ENCODE measurements at places on chromosomes 16 and 17.

GRCh38 chr16:31456988-31457360 is 2.3 kb upstream of the ARMC5 start:
- DNase-seq: no peak

DNA sequence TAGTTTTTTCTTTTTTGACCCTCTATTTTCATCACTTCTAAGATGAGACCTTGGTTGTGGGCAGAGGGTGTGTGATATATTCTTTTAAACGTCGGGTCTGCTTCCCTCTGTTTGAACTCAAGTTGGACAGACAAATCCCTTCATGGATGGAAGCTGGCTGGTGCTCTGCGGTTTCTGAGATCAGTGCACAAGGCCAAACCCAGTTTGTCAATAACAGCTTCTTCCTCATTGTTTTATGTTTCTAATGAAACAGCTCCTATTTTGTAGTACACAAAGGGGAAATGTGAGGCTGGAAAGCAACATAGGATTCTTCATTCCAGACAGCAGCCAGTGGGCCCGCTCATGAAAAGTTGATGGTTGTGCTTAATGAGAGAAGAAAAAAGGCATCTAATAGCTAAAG is 159.6 kb downstream of the PRKCA start:
- DNase-seq: no peak

DNA sequence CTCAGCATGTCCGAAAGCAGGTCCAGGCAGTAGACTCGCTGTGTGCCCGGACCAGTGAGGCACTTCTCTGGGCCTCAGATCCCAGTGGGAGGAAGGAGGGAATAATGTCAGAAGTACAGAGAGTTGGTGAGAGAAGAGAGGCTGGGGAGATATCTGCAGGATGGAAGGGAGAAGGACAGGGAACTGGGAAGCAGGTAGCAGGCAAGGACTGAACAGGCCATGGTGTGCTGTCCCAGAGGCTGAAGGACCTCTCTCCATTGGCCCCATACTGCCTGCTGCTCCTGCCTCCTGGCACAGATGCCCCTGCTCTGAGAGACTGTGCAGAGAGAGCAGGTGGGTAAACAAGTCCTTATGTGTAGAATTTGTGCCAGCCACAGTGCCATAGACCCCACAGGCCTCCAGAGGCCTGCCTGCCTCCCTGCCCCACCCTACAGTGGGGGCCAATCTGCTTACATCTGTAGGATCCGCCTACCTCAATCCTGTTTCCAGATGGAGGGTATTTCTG is 34.2 kb upstream of the CRHR1 start:
- no peak for DNase-seq

GRCh38 chr17:7858522-7858810 is 663 bp downstream of the CYB5D1 start:
- DNase-seq: no peak

GRCh38 chr17:72368191-72368590 is 247.4 kb downstream of the SOX9 start:
- DNase-seq: no peak

GRCh38 chr17:27315322-27315721 is 21.4 kb downstream of the WSB1 start:
- no peak for DNase-seq

DNA sequence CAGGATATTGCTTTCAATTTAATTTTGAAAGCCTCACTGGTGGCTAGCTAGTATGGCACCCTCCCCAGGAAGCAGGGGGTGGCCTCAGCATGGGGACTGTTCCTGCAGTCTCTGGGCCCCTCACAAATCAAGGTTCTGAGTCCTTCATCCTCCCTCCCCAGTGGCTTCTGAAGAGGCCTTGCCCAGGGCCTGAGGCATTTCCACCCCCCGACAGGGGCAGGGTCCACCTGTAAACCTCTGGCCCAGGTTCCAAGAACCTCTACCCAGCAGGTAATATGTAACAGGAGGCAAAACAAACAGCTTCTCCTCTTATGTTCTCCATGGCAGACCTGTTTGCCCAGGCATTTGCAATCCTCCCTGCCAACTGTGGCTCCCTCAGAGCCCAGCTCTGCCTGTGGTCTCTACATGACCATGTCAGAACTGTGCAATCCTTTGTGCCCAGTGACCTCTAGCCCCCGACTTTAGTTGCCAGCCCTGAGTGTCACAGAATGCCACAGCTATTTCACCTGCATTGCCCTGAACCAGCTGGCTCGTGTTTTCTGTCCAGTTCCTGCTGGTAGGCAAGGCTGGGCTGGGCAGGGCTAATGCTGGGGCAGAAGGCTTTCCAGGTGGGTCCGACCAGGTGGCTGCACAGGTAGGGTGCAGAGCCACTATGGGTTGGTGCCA is 14.3 kb downstream of the ACSF2 start:
- DNase-seq: no peak

DNA sequence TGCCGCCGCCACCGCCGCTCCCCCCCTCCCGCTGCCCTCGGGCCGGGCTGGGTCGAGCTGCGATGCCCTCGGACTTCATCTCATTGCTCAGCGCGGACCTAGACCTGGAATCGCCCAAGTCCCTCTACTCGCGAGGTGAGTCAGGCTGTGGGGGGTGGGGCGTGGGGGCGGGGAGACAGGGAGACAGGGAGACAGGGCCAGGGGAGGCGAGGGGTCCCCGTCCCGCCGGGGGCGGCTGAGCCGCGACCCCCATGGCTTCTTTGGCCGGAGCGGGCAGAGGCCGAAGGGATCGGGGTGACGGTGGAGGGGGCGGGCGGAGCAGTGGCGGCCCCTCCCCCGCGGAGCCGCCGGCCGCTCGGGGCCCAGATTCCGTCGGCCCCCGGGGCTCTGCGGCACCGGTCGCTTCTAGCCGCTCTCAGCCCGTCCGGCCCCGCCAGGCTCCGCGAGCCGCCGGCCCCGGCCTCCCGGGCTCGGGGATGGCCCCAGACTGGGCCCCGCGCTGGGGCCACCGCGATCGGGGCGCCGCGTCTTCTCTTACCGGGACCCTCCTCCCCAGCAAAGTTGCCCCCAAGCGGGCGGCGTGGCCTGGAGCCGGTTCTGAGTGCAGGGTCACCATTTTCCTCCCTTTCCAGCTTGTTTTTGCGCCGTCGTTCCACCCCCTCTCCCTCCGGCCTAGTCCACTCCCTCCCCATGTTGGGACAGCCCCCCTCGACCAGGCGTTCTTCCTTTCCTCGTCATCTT is 644 bp downstream of the NFAT5 start:
- no peak for DNase-seq

DNA sequence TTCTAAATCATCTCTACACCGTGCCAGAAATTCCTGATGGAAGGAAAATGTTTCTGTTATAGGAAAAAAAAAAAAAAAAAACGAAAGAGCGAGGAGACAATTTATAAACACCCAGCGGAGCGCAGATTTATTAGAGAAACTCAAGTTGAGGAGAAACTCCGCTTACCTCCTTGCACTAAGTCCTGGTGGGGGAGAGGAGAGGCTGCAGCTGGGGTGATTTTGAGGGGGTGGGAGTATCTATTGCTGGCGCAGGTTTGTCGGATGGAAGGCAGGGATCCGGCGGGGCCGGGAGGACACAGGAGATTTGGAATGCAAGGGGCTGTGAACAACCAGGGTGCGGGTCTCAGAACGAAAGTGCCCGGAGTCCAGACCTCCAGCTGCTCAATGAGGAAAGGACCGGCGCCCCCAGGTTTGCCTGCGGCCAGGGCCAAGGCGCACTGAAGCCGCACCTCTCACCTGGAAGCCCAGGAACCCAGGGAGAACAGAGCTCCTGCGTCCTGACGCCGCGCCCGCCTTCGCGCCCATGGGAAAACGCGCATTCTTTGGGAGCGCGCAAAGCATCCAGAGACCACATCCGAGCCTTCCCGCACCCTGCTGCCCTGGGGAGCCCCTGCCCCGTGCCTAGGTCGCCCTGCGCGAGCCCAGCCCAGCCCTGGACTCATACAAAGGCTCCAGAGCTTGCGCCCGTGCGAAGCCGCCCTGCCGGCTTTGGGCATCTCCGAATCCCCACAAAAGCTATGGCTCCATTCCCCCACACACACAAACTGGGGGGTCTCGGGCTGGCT is 2.6 kb upstream of the HOXB8 start:
- DNase-seq: no peak

GRCh38 chr17:57662041-57662440 is 83.1 kb downstream of the CCDC182 start:
- no peak for DNase-seq

- DNase-seq: no peak
Measured at GRCh38 chr16:48605518-48606110, 4.4 kb downstream of the N4BP1 start.

DNA sequence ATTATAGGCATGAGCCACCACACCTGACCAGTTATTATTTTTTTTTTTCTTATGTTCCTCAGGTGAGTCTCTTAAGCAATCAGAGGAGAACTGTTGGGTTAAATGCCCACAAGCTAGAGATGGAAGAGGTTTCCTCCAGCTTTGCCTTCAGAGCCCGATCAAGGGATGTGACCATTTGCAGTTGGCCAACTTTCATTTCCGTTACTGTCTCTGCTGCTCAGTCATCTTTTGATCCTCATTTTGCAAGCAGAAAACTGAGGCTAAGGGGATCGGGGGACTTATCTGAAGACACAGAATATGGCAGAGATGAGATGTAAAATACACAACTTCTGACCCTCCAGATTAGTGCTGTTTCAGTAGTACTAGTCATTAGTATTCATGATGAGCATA is 188.8 kb downstream of the RAB11FIP4 start:
- no peak for DNase-seq

DNA sequence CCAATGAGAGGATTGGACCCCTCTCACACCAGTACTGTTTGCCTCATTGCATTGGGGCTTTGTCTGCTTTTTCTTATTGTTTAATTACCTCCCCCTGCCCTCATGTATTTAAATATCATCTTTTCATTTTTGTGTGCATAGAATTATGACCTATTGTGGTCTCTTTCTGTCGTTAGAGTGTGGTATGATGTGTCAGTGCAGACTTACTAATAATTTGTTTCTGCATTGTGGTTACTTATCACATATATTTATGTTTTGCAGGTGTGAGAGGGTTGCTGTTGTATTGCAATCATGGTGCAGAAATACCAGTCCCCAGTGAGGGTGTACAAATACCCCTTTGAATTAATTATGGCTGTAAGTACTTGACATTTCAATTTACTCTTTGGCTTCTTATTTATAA is 2.5 kb downstream of the SEC14L1 start:
- no peak for DNase-seq

DNA sequence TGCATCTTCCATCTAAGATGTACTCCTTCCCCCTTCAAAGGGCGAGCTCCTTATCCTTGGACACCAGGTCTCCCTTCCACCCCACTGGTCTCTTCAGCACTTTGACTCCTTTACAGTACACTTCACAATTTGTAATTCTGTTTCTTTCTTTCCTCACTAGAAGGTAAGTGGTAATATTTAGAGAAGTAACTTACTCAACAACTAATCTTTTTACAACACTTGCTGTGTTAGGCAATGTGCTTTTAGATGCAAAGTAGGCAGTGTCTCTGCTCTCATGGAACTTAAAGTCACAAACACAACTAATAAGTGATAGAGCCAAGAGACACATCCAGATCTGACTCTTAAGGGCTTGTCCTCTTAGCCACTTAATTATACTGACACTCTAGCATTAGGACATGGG is 6.4 kb downstream of the SIAH1 start:
- DNase-seq: no peak

GRCh38 chr17:56260376-56261002 is 107.2 kb downstream of the ANKFN1 start:
- no peak for DNase-seq

DNA sequence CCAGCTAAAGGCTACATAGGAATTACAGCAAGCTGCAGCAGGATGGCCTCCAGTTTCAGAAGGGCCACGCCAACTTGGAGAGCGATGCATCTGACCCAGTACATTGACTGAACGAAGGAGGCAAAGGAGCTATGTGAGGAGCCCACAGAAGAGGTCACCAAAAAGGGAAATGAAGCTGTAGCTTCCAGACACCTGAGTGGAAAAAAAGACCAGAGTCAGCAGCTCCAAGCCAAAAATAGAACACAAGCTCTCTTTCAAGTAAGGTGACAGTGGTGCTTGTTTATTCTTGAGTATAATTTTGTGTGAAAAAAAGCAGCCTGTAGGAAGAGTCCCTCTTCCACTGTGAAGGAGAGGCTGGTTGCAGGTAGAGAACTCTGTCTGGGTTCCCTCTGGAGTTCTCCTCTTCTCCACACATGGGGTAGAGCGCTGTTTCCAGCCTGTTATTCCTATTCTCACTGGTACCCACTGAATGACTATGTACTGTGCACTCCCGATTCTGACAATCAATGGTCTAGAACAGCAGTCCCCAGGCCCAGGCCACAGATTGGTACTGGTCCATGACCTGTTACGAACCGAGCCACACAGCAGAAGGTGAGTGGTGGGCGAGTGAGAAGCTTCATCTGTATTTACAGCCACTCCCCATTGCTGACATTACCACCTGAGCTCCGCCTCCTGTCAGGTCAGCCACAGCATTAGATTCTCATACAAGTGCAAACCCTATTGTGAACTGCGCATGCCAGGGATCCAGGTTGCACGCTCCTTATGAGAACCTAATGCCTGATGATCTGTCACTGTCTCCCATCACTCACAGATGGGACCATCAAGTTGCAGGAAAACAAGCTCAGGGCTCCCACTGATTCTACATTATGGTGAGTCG is 15.1 kb downstream of the CCL4 start:
- DNase-seq: no peak

DNA sequence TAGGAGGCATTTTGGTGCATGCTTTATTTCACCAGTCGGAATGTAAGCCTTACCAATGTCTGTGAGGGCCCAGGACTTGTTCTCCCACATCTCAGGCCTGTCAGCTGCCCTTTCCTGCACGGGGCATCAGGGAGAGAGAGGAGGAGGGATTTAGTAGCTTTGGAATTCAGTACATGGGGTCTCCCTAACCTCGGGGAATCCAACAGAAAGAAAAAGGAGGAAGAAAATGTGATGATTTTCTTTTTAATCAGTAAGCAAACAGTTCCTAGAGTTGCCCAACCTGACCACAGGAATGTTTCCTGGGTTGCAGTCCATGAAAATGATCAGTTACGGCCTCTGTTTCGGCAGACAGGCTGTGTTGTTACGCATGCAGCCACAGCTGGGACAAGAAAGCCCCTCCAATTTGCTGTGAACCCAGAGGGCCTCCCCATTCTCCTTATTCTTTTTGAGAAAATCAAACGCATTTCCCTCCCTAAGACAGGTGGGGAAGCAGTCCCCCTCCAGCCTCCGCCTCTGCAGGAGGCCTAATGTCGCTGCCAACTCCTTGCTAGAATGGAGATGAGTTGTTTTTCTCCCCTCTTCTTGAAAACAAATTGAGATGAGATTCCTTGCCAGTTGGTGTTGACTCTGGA is 53.1 kb upstream of the TANGO6 start:
- no peak for DNase-seq

DNA sequence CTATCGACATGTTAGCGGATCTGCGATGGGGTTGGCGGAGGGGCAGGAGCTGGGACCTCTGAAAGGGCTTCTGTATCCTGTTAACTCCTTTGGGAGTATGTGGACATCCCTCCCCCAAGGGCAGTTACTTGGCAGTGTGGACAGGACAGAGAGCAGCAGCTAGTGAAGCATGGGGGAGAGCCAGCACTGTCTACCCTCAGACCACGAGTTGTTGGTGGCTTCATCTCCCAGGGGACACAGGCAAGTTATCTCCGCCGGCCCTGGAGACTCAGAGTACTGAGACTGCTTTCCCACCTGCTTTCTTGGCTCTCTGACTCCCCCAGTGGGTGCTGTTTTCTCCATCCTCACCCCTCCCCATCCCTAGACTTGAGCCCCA is 5.3 kb upstream of the GFAP start:
- no peak for DNase-seq
